AG04449 (cell line): ENCODE measurements at places on chromosomes 12 and 14.

GRCh38 chr12:132236129-132236929 lies 92.1 kb downstream of the NOC4L start:
- DNase-seq: no peak

- no peak for DNase-seq
These were observed 85.6 kb downstream of the MAP1LC3B2 start for GRCh38 chr12:116644806-116645205.

DNA sequence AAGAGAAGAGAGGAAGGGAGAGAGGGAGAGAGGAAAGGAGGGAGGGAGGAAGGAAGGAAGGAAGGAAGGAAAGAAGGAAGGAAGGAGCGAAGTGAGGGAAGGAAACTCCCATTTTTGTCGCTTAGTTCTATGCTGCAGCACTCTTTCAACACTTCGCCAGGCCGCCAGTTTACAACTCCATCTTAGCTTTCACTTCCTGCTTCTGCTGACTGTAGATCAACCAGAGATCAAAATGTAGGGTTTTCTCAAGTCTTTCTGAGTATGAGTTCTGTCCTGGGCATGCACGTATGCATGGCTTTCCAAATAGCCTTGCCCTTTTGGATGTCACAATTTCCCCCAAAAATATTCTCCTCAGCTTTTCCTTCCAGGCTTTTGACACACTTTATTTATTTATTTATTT lies 723.4 kb downstream of the TRHDE start:
- DNase-seq: no peak

DNA sequence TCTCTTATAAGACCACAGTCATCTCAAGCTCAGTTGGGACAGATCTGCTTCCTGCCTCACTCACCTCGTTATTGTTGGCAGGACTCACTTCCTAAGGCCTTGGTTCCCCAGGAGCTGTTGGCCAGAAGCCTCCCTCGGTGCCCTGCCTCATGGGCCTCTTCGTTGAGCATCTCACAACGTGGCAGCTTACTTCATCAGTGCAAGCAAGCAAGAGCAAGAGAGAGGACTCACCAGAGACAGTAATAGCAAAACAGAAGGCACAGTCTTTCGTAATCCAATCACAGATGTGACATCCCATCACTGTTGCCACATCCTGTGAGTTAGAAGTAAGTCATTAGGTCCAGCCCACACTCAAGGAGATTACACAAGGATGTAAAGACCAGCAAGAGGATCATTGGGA lies 5.1 kb upstream of the NUMB start:
- peak; percentile 93 for DNase-seq

GRCh38 chr12:49636979-49637755 lies 13.8 kb downstream of the PRPF40B start:
- no peak for DNase-seq

- DNase-seq: no peak
These were observed 751 bp downstream of the GDF11 start for GRCh38 chr12:55743406-55744339.

DNA sequence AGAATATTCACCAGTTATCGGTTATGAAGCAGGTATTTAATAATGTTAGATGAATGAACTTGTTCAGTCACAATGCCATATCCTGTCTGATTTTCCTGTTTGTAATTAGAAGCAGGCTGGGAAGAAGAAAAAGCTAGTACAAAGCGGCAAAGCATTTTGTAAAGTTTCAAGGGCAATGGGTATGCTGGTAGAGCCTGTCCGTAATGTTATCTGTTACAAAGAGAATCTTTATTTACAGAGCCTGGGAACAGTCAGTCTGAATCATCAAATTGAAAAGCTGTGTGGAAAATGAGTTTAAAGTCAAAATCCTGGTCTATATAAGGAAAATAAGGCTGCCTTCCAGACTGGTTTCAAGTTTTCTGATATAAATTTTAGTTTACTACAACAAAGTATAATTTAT lies 40.5 kb downstream of the PARP11 start:
- DNase-seq: no peak

GRCh38 chr12:6392504-6392903 lies 8.5 kb downstream of the LTBR start:
- DNase-seq: no peak

- no peak for DNase-seq
These were observed 216.2 kb upstream of the ABCD2 start for GRCh38 chr12:39835517-39836489.

- DNase-seq: no peak
These were observed 11.0 kb upstream of the MLXIP start for GRCh38 chr12:122067548-122067947.

DNA sequence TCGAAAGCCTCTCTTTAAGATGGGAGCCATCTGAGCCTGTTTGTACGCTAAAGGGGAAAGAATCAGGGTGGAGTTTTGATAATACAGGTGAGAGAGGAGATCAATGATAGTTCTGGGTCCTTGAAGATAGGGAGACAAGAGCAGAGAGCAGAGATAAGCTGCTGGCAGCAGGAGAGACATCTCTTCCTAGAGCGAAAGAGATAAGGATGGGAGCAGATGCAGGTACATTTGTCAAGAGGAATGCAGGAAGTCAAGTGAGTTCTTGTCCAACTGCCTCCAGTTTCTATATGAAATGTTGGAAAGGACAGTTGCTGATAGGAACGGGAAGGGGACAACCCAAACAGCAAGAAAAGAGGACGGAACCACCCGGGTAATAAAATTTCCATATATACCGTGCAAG lies 24.7 kb upstream of the HIF1A start:
- no peak for DNase-seq

- DNase-seq: peak; percentile 19
These were observed 204.7 kb upstream of the PELI2 start for GRCh38 chr14:55913324-55914025.

DNA sequence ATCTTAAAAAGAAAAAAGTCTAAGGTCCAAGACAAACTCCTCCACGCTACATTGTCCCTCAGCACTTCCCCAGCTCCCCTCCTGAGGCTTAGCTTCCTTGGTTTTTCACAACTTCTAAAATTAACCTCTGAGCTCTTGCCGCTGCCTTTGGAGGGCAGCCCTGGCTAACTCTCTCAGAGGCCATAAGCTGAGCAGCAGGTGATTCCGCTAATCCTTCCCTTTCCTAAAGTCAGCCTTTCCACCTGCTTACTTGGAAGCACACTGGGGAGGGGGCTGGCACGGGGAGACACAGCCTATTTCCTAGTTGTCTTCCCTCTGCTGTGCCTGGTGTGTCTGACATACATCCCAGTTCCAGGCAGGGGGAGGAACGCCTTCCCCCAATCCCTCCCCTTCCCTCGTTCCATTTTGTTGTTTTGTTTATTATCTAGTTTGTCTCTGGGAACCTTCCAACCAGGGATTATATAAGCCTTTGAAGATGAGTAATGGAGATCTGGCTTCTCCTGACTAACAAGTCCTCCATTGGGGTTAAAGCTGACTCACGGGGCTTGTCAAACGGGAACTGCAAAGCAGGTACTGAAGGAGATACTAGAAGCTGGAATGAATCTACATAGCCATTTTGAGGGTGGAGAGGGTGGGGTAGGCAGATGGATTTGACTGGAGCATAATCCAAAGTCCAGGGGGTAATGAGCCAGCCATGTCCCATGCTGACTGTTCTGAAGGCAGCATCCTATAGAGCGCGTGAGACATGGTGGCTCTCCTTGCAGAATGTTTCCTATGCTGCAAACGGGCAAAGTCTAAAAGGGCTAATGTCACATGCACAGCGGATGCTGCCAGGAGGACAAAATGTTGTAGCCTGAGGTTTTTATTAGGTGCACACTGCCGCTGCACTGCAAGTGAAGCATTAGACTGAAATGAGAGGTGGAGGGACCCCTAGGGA lies 230.8 kb downstream of the FOXN3 start:
- peak; percentile 23 for DNase-seq

DNA sequence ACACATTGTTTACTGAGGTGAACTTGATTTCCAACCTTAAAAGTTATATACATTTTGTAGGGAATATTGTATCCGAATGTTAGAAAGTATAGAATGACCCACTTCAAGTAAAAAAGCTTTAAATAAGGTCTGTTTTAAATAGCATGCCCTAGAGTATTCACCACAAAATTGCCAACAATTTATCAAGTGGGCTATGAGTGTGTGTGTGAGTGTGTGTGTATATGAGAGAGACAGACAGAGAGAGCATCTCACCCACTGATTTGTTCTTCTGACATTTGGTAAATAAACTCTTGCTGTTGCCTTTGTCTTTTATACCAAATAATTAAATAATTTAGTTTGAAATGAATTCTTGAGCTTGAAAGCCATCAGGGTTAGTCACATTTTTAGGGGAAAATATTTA lies 29.8 kb upstream of the RAP1B start:
- no peak for DNase-seq

DNA sequence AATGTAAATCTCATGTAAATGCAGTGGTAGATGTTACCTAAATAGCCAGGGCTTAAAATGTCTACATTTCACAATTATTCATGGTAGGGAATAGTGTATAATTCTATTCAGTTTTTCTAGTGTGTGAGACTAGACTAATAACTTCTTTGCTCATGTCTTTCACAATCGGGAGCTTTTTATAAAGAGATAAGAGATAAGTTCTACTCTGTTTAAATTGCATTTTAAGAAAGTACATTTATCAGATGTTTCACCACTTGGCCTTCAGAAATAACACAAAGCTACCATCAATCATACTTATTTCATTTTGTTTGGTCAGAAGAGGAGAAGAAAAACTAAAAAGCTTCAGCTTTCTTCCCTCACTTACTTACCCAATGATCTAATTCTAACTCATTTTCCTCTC lies 725.5 kb upstream of the FLRT2 start:
- DNase-seq: no peak

- DNase-seq: no peak
These were observed 33.5 kb downstream of the DAD1 start for GRCh38 chr14:22555384-22556011.

DNA sequence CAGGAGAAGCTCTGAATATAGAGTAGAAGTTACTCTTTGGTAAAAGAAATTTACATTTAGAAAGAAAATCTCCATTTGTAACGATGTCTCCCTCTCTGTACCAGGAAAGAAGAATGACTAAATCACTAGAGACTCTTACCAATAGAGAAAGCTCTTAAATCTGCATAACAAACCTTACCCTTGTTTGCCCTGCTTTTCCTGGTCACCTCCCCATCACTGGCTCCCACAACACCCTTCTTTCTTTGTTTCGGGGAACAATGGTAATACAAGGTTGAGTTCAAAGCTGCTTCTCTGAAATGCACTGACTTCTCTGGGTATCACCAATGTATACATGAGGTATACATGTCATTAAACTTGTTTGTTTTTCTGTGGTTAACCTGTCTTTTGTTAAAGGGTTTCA lies 351.1 kb upstream of the FLRT2 start:
- DNase-seq: no peak

DNA sequence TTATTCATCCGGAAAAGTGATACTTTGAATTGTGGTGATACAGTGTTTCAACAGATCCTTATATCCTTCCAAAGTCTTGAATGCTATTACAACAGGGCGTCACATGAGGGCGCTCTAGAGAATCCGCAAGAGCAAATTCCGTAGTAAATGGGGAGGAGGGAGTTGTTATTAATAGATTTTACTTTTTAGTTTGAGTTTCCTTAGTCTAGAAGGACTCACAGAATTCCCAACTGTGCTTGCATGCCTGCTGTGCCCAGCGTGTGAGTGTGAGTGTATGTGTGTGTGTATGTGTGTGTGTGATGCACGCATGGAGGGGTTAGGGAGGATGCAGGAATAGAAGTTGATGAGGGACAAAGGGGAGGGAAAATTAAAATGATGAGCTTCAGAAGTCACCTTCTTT lies 375.3 kb downstream of the C12orf75 start:
- no peak for DNase-seq

DNA sequence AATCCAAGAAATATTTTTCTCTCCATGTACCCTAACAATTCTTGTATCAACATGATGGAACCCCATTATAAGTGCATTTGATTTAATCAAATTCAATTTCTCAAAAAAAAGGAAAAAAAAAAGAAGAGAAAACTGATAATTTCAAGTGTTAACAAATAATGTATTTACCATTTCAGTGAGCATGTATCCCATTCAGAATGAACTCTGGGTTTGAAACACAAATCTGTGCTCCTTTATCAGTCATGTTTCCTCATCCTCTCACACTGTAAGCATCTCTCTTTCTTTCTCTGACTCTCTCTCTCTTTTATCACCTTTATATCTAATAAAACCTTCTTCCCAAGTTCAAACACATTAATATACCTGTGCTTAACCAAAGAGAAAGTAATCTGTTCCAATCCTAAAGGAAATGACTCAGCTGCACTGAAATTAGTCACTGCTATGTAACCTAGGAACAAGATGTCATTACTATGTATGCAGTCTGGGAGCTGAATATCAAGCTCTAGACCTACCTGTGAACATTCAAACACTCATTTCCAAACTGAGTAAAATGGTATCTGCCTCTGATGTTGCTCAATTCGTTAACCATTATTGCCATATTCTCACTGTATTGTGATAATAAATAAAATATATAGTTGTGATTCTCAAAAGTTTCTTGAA lies 135.0 kb upstream of the LRIG3 start:
- DNase-seq: no peak

DNA sequence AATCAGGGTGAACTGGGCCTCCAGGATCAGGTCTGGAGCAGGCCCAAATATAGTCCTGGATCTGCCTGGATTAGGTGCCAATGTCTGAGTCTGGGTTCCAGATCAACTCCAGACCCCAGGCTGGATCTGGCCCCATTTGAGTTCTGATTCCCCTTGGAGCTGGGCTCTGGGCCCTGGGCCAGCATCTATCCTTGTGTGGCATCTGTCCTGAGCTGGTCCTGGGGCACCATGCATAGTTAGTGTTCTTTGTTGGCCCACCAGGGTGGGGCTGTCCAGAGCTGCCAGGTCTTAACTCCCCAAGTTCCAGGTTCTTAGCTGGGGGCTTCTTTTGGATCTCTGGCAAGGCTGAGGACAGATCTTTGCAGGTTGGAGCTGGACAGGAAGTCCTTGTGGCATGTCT lies 11.0 kb upstream of the ZNF385A start:
- no peak for DNase-seq

- DNase-seq: no peak
These were observed 160.8 kb downstream of the FOXN3 start for GRCh38 chr14:89256283-89256682.

DNA sequence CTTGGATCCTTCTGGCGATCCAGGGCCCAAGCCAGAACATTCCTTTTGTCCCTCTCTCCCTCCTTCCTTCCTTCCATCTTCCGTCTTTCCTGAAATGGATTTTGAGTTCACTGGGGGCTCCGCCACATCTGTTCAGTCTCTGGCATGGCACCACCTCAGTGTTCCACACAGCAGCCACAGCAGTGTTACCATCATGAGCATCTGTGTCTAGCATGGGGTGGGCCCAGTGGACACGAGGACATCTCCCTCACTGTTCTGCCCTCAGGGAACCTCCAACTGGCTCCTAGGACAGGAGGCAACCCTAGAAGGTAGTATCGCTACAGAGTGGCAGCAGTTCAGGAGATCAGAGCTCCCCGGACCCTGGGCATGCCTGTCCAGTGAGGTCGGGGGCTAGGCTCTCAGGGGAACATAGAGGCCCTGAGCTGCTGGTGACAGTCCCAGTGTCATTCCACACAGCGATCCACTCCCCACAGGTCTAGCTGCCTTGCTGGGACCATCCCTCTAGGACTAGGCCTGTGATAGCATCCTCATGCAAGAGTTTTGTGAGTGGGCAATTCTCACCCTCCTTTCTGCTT lies 59.0 kb downstream of the GALNT16 start:
- no peak for DNase-seq
